ENCODE measurements at places on chromosomes 5 and 9.

GRCh38 chr9:111076042-111076441 lies 37.8 kb upstream of the LPAR1 start:
- DNase-seq, result no peak

DNA sequence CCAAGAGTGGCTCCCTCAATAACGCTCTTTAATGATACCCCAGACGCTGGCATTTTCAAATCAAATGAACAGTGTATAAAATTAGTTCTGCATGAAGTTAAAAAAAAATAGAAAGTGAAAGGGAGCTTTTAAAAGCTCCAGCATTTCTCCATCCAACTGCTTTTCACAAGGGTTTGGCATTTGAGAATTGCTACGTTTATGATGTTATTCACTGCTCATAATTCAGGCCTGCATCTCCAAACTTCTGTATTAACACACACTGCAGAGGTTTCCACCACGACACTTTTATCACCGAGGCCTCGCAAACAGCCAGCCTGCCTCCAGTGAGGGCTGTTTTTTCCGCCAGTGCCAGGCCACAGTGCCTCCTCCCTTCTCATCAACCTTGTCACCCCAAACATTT lies 205.5 kb upstream of the EFNA5 start:
- no peak for DNase-seq

- peak; percentile 39 for DNase-seq
Measured at GRCh38 chr5:82295144-82295543, 17.0 kb upstream of the RPS23 start.

DNA sequence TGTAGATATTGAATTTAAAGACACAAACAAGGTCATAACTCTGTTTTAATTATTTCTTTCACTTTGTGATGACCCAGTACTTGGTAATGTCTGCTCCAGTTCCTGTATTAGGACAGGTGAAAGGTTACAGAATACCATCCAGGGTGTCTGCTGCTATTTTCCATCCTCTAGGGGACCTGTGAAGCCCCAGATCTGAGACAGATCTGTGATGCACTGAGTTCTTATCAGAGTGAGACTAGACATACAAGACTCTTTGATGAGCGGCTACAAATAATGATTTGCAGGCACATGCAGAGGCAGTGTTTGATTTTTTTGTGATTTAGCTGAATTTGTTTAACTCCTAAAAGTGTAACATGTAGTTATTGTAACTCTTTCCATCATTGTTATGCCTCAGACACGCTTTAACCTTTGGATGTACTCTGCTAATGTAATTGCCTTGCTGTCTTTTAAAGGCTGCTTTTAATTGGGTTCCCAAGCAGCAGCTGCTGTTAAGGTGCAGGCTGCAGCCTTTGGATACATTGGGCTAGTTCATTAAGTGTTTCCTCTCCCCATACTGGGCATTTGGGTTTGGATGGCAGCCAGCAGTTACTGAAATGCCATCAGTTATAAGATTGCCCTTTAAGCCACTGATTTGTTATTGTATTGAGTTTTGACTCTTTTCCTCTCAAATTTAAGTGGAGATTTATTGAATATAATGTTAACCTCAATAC lies 63.3 kb downstream of the RASGRF2 start:
- DNase-seq, result no peak

- DNase-seq, result no peak
Measured at GRCh38 chr5:131883984-131884383, 61.5 kb downstream of the MEIKIN start.

GRCh38 chr9:37284636-37285035 lies 137.9 kb upstream of the GRHPR start:
- DNase-seq, result no peak

DNA sequence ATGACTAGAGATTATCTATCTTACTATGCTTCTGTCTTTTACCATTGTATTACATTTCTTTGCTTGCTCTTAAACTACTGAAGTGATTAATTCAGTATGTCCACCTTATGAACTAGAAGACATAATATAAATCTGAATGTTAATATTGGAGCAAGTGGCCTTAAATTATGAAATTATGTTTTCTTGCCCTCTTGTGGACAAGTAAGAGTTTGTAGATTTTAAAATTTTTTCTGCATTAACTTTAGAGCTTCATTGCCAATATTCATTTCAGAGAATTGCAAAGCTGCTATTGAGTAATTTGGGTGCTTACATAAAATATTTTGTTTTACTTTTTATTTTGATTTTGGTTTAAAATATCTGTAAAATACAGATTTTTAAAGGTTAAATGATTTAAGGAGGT lies 55.3 kb downstream of the RANBP17 start:
- no peak for DNase-seq
